ENCODE measurements at places on chromosomes 4 and X.

DNA sequence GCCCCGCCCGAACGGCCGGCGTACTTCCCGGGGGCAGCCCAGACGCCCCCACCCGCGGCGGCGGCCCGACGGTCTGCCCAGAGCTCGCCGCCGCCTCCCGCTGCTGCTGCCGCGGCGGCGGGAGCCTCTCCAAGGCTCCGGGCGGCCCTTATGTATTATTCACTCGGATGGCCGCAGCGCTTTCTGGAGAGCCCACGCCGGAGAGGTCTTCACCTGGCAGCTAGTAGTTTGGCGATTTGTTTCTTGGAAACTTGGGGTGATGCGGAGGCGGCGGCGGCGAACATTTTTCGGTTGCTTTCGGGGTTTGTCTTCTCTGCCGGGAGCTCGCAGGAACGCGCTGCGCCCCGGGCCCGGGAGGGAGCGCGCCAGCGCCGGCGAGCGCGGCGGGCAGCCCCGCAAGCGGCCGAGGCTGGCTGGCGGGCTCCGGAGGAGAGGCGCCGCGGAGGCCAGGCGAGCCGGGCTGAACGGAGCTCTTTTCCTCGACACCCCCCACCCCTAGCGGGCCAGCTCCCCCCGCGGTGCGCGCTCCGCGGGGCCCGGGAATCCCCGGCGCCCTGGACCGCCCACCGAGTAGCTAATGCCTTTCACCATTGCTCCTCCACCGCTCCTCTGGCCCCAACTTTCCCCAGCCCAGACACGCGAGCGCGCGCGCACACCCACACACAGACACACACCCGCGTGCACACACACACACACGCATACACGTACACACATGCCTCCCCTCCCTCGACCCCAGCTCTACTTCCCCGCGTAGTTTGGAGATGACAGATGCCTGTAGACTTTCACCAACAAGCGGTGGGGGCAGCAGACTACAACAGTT, 113.5 kb downstream of the DHX15 start:
- peak; percentile 52 for DNase-seq

DNA sequence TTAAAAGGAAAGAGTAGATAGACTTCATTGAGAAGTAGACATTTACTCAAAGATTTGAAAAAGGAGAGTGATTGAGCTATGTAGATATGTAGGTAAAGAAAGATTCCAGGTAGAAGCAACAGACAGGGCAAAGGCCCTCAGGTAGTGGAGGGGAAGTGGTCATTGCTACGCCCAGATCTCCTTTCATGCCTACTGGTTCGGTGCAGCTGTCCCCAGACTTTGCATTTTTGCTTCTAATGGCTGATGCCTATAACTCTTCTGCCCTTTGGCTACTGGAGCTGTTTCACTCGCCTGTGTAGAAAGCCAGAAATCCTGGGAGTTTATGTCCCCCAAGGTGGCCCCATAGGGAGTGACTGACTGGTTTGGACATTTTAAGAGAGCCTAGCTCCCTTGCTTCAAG, 16.9 kb upstream of the ARMCX2 start:
- DNase-seq: no peak

DNA sequence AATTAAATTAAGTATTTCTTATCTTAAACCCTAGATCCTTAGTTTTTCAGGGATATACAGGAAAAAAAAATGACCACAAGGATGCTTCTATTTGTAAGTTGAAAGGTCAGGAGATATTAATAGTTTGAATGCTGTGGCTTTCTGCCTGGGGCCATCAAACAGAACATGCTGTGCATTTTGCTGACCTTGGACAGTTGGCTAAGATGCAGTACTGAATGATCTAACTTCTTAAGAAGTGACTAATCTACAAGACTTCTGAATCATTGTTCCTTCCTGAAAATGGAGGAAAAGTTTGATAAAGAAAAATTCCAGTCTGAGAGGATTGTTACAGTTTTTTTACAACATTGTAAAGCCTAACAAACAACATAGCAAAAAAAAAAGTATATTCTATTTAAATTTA, 237.8 kb upstream of the JADE1 start:
- peak; percentile 66 for DNase-seq

DNA sequence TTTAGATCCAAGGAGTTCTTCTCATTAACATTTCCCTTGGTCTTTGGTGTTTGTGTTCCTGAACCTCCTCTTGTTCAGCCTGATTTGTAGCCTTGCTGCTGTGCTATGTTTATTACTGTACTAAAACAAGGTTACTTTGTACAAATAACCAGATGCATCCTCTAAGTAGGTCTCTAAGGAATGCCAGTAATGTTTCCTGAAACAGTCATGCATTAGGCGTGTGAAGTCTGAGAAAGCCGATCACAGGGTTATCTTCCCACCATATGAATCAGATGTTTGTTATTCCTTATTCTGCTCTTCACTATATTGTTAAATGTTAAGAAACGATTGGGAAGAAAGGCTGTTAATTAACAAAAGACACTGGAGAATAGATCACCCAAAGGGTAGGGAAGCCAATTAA, 66.9 kb downstream of the GALNTL6 start:
- DNase-seq: peak; percentile 9

DNA sequence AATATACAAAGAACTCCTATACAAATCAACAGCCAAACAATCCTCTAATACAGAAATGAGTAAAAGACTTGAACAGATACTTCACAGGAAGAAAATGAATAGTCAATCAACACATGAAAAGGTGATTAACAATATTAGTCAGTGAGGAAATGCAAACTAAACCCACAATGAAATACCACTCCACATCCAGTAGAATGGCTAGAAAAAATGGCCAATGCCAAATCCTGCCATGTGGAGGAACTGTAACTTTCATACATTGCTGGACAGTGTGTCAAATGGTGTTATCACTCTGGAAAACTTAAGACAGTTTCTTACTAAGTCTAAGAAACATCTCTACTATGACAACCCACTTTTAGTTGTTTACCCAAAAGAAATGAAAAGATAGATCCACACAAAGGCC, 59.5 kb downstream of the NSG1 start:
- no peak for DNase-seq

- DNase-seq: no peak
These were observed 123.7 kb downstream of the SPRY1 start for GRCh38 chr4:123520325-123520724.

GRCh38 chr4:174873931-174874330, 44.2 kb upstream of the ADAM29 start:
- DNase-seq: no peak

DNA sequence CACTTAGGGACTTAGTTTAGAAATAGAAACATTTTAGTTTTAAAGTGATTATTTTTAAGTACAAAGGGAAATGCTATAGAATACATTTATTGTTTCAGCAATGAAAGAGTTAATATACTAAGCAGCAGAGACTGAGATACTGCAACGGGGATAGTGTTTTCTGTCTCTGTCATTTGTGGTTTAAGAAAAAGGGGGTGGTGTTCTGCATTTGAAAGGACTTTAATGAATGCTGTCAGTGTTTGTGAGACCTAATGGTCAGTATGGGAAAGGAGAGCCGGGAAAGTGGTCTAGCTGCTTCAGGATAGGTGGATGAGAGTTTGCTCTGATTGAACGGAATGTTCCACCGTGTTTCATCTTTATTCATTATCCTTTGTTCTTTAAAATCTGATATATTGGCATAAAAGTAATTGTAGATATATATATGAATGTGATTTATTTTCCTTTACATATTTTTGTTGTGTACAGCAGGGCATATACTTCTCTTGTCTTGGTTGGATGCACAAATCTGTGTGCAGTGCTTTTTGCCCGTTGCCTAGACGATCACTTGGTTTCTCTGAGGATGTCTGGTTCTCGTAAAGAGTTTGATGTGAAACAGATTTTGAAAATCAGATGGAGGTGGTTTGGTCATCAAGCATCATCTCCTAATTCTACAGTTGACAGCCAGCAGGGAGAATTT, at the start of gene KLHL5:
TSS of gene KLHL5 (plus strand) at position 139 of the 676 bp plus-strand sequence. CDS start at position 560, 421 bp downstream.
- DNase-seq: no peak

DNA sequence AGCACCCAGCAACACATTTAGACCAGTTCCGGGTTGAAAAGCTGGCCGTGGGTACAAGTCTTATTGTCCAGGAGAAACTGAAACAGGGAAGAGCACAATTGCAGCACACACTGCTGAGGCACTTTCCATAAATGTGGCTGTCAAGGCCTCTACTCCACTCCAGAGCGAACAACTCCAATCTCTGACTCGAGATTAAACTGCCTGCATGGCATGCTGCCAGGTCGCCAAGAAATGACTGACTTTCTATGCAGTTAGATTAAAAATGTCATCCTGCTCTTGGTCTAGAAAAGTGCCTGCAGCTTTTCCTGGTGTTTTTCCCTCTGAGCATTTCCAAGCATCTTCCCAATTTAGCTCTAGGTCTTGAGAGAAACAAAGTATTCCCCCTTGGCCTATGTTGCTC, 260.6 kb upstream of the EMCN start:
- no peak for DNase-seq

DNA sequence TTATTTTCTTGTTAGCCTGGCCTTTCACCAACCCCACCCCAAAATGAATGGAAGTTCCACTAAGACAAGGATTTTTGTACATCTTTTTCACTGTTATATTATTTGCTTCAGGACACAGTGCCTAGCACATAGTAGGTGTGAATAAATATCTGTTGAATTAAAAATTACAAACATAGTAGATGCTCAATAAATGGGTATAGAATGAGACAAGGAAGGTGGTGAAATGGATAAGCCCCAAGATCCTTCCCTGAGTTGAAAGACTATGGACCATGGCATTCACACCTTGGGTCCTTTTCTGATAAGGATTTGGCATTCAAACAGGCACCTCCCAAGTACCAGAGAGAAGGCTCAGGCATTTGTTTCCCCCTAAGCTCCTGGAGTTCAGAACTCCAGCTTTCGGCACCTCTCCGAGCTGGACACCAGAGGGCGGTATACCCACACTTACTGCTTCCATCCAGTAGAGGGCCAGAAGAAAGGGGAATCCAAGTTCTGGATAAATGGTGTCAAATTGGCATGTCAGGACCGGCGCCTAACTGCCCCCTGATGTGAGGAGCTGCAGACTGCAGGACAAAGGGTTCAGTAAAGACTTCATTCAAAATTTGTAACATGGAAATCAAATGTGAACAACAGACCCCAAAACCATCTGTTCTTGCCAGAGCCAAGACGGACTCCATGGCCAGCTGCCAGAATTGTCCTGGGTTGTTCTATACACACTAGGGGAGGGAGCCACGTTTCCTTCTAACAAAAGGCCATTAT, 193.0 kb downstream of the GPC3 start:
- peak; percentile 75 for DNase-seq

- DNase-seq: no peak
These were observed 1090.9 kb upstream of the INTU start for GRCh38 chr4:126541820-126542219.

DNA sequence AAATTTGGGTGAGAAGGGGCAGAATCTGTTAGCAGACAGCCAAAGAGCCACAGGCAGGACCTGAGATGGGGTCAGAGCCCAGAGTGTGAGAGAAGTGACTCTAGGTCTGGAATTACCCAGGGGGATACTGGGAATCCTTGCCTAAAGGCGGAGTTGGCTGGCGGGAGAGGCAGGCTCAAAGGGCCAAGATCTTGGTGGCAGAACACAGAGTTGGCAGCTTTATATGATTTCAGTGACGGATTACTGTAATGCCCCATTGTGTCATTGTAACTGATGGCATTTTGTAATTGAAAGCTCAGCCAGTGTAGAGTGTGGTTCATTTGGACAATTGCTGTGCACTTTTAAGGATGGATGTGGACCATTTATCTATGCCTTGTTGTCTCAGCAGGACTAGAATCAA, 77.3 kb downstream of the SMIM20 start:
- DNase-seq: no peak

DNA sequence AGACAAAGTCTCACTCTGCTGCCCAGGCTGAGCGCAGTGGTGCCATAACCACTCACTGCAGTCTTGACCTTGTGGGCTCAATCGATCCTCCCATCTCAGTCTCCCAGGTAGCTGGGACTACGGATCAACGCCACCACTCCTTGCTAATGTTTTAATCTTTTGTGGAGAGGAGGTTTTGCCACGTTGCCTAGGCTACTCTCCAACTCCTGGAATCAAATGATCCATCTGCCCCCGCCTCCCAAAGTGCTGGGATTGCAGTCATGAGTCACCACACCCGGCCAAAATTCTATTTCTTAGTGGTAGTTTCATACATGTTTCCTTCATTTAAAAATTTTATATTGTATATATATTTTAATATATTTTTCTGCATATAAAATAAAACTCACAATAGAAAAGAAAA, 125.8 kb upstream of the CLNK start:
- DNase-seq: no peak

- no peak for DNase-seq
These were observed 167.1 kb downstream of the RAPGEF2 start for GRCh38 chr4:159269956-159270355.

DNA sequence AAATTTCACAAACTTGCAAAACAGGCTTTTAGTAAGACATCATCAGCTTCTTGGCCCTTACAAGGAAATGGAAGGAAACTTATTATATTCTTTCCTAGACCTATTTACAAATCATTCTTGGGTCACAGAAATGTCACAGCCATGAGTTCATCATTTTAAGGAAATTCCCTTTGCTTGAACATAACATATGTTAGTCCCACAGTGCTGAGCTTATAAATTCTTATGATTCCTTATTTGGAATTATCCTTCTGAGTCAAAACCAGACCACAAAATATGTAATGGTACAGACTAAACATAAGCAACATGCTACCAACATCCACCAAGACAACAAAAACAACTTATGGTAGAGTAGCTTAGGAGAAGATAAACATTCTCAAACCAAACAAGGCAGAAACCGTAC, 236.9 kb upstream of the CTSO start:
- DNase-seq: no peak

DNA sequence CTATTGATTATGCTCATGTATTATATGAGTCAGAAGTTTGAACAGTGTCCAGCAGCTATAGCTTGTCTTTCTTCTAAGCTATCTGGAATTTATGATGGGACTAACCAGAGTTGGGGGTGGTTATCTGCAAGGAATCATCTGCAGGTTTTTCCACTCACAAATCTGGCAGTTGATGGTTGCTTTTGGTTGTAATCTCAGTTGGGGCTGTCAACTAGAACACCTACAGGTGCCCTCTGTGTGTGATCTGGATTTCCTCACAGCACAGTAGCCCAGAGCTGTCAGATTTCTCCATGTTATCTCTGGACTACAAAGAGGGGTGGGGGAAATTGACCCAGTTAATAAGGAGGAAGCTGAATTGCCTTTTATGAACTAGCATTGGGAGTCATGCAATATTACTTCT, 51.4 kb upstream of the MAP9 start:
- no peak for DNase-seq

- no peak for DNase-seq
These were observed 276.1 kb upstream of the LCORL start for GRCh38 chr4:18297684-18298083.

GRCh38 chr4:178823673-178824295, 1381.5 kb upstream of the AGA start:
- DNase-seq: no peak

DNA sequence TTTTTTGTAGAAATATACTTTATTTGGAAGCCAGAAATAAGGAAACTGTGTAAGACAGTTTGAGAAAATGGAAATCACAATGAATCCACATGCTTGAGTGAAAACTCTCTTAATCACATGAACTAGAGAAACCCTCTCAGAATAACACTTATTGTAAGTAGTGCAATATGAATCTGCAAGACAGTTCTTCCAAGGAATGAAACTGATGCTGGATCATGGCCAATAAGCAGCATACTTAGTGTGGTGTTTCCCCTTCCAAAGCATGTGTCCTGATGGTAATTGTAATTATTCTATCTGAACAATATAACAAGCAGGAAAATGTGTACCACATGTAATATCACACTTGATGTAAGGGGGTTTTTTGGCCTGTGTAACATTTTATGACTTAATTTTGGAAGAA, 1870.5 kb upstream of the TENM3 start:
- no peak for DNase-seq

- DNase-seq: no peak
These were observed 587.7 kb downstream of the GLUD2 start for GRCh38 chrX:121635141-121635540.

- DNase-seq: peak; percentile 16
These were observed 32.0 kb upstream of the MGST2 start for GRCh38 chr4:139633661-139634060.
